ENCODE measurements at places on chromosomes 4 and X.

GRCh38 chr4:31374256-31374960 lies 654.2 kb downstream of the PCDH7 start:
- peak; percentile 5 for DNase-seq

DNA sequence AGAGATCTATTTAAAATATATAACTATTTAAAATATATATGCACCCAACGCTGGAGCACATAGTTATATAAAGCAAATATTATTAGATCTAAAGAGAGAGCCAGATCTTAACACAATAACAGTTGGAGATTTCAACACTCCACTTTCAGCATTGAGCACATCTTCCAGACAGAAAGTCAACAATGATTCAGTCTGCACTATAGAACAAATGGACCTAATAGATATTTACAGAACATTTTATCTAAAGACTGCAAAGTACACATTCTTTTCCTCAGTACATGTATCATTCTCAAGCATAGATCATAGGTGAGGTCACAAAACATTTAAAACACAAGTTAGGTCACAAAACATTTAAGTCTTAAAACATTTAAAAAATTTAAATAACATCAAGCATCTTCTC lies 36.4 kb downstream of the NLRP2B start:
- no peak for DNase-seq

- DNase-seq: peak; percentile 17
Observed at GRCh38 chr4:153577053-153577452, 107.0 kb upstream of the TLR2 start.

GRCh38 chr4:143185253-143186107 lies 763 bp downstream of the USP38 start:
- peak; percentile 2 for DNase-seq

DNA sequence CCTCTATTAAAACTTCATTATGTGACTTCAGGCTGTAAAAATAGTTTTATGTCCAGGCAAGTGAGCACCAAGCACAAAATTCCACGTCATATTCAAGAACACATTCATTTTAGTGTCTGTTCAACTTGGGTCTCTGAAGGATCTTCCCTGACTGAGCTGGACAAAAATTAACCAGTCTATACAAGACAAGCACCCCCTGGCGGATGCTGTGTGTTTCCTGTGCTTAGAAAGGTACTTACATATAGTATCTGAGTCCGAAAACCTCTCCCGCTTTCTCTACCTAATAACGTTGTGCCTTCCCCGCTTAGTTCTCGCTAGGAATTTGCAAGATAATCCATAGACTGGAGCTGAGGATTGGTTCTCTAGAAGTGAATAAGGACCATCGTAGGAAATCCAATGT lies 2214.5 kb upstream of the TENM3 start:
- peak; percentile 9 for DNase-seq

DNA sequence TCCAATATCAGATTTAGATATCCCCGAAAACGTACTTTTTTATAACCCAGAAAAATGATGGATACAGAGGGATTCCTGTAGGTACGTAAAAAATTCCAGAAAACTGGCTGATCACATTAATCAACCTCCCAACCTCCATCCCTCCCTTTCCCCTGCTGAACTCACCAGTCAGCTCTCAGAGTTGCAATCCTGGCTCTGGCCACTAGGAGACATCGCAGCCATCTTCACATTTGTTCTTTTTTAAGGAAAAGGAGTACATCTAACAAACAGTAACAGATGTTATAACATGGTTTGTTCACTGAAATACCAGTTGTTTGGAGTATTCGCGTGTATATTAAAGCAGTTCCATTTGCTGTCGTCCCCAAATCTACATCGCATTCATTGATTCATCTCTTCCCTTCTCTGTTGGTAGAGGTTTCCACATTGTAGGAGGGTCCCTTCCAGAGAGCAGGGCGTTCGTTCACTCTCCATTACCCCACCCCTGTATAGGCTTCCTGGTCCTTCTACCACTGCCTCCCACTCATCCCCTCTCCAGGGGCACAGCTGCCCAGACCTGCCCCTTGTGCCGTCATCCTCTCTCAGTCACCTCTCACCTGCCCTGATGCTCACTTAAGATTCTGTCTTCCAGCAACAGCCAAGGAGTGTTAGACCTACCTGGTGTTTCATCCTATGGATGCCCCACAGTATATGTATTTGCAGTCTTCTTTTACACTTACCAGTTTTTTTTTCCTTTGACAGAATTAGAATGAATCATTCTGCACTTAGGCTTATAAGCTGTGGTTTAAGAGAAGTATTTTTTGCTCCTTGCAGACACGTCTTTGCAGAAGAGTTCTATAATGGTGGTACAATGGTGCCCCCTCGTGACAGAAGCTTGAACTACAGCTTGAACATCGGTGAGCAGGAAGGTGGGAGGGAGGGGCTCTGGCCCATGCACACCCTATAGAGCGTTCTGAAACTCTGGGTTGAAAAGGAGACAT lies 36.8 kb upstream of the RAB40AL start:
- DNase-seq: peak; percentile 35

GRCh38 chr4:150242820-150243458 lies 164.7 kb downstream of the DCLK2 start:
- no peak for DNase-seq

DNA sequence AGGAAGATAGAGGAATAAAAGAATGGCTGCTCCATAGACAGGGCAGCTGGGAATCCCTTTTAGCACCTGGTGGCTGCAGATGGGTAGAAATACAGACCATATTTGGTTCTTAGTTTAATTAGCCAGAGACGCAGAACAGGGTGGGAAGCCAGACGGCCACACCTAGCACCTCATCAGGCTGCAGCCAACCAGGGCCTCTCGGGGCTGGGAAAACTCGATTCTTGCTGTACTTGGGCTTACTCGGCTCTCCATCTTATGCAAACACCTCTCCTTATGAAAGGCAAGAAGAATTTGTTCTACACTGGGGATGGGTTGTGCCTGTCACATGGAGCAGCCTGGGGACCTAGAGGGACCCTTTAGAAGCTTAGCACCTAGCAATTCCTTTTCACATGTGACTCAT lies 19.7 kb downstream of the IRAK1 start:
- no peak for DNase-seq

DNA sequence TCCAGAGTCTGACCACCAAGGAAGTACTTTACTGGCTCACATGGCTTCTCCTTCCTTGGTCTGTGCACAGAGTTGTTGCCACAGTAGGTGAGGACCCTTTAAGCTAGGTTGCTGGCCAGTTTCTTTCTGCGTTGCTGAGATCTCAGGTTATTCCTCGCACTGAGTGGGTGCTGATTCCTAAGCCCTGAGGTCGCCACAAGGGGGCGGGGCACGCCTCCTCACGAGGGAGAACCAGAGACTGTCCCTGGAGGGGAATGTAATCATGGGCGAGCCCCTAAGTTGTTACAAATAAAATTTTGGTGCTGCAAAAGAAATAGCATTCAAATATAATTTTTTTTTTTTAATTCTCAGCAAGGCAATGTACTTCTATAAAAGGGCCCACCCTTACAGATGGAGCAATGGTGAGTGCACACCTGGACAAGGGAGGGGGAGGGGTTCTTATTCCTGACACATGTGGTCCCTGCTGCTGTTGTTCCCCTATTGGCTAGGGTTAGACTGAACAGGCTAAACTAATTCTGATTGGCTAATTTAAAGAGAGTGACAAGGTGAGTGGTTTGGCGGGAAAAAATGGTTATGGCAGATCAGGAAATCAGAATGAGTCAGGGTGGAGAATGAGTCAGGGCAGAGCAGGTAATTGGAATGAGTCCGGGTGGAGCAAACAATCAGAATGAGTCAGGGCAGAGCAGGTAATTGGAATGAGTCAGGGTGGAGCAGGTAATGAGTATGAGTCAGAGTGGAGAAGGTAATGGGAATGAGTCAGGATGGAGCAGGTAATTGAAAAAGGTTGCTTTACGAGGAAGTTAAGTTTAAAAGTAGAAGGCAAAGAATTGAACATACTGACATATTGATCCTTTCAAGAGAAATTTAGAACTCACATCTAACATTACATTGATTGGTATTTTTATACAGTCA lies 107.5 kb downstream of the VSIG4 start:
- no peak for DNase-seq

GRCh38 chr4:101125045-101125942 lies 222.0 kb downstream of the PPP3CA start:
- no peak for DNase-seq

GRCh38 chrX:25012433-25012735 lies 3.4 kb downstream of the ARX start:
- DNase-seq: no peak

DNA sequence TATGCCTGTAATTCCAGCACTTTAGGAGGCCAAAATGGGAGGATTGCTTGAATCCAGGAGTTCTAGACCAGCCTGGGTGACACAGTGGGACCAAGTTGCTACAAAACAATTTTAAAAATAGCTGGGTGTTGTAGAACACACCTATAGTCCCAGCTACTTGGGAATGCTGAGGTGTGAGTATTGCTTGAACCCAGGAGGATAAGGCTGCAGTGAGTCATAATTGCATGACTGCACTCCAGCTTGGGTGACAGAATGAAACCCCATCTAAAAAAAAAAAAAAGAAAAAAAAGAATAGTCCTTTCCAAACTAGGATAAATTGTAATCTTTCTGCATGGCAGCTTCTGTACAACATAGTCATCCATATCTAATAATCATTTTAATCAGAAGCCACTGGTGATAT lies 270.1 kb upstream of the INTU start:
- no peak for DNase-seq

DNA sequence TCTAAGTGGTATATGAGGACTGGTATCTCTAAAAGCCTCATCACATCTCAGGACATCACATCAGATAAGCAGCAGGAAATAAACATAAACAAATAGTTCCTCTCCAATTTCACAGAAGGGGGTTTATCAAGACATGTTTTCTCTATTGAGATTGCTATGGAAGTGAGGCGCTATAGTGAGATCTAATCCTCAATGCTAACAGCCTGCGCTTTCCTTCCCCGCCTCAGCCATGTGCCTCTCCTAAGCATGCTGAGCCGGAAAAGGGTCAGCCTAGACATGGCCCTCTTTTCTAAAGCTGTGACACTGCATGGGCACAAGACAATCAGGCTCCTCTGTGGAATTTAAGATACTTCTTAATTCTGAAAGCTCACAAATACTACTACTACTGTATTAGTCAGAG lies 286.1 kb downstream of the INPP4B start:
- no peak for DNase-seq

DNA sequence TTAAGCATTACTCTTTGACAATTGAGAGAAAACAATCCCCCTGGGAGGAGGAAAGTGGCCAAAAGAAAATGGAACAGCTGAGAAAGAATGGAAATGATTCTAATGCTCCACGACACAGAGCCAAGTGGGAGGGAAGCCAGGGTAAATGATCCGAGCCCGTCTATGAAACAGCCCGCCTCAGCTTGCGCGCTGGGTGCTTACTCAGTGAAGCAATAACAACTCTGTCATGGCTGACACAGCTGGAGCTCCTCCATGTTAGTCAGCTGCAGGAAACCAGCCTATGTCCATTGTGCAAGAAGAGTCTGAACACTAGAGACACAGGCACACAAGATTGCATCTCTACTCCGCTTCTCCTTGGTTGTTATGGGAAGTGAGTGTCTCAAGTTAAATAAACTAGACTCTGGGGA lies 19.3 kb downstream of the NOA1 start:
- peak; percentile 40 for DNase-seq

DNA sequence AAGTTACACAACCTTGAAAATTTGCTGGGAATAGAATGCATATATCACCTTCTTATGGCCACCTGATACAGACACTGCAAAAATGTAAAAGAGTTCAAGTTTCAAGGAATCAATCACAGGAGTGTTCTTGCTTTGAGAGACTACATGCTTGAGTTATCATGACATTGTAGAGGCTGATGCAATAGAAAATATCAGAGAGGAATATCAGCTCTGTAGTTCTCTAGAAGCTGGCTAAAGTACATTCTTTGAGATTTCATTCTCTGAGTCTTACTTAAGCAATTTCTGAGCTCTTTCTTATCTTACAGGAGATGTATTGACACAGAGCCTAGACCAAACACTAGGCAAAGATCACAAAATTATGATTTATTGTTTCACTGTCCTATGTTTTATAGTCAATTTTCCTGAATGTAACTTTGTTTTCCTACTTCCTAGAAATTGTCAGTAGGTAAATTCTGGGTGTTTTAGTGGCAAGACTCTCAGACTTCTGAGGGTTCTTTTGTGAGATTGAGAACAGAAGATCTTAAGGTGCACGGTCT lies 152.1 kb upstream of the HPGD start:
- DNase-seq: peak; percentile 35

DNA sequence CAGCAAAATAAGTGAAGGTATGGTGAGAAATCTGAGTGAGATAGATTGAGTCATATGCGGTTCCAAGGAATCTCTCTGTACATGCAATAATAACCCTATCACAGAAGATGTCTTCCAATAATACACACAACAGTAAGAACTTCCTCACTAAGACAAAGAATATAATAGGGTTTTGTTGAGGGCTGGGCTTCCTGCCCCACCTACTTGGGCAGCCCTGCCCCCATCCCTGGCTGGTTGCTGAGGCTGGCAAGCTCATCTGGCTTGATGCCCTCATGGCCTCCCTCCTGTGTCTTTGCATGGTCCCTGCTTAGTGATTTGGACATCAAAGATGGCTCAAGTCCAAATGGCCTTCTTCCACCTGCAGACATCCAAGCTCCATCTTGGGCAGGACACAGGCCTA lies 2.7 kb downstream of the GEMIN8 start:
- no peak for DNase-seq

Measured in large intestine (tissue), 12 donors.